ENCODE measurements at places on chromosomes 12 and 14. TPM values are rescaled to one million over a fixed set of nuclear protein-coding genes. Genes with fewer than 3 reads are reported as not detected.

Gene SDSL
- total RNA-seq, result 5.5 TPM

DNA sequence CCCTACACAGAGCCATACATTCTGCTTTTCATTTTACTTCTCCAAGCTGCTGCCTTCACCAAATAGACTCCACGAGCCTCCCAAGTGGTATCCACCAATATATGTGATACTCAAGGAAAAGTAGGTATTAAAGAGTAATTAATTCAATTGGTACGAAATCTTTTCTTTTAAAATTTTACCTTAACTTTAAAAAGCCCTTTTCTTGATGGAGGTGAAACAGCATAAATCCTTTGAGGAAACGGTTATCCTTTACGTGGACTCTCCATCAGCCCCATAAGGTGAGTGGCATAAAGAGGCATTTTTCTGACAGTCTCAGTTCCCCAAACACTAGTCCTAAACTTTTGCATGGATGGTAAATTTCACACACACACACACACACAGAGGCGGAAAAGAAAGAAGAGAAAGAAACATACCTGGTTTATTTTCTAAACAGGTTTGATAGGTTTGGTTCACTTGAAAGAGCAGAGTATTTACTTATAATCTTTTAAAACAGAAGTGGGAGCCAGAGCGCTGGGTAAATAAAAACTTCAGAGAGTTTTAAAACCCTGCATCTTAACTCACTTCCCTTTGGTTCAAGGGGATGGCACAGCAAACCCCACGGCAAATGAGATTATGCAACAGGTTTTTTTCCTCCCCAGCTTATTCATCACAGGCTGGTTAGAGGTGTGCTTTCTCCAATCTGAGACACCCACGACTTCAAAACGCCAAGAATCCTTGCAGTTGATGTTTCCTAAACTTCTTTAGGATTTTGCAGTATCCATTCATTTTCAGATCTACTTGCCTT lies 1.9 kb downstream of the DUSP16 start:
- no peaks in the 10 kb centered on the region for H3K27me3 ChIP-seq
- H3K27ac ChIP-seq, result peak overlapping the region; percentile 100
- H3K36me3 ChIP-seq, result no peaks in the 10 kb centered on the region
- peak overlapping the region; percentile 83 for H3K4me3 ChIP-seq
- H3K4me1 ChIP-seq, result peaks cover 39% of the 10 kb centered on the region

DNA sequence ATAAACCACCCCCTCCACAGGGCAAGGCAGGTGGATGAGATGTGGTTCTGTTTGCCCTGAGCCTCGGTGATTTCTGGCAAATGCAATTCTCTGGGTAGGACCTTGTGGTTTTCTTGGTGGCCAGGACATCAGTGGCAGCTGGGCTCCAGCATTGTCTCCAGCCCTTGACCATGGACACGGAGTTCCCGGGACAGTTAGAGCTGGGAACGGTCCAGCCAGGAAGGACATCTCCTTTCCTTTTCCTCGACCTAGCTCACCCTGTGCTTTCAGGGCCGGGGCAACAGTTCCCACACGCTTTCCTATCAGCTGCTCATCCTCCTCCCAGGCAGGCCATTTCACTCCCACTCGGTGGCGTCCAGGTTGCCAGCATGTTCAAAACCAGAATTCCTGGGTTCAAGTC lies 9.2 kb downstream of the SERPINA4 start:
- H3K36me3 ChIP-seq, result no peaks in the 10 kb centered on the region
- no peaks in the 10 kb centered on the region for H3K4me1 ChIP-seq
- no peak for DNase-seq
- H3K4me3 ChIP-seq, result no peak overlapping the region
- no peaks in the 10 kb centered on the region for H3K27me3 ChIP-seq

Gene ASCL1
- not detected for total RNA-seq

DNA sequence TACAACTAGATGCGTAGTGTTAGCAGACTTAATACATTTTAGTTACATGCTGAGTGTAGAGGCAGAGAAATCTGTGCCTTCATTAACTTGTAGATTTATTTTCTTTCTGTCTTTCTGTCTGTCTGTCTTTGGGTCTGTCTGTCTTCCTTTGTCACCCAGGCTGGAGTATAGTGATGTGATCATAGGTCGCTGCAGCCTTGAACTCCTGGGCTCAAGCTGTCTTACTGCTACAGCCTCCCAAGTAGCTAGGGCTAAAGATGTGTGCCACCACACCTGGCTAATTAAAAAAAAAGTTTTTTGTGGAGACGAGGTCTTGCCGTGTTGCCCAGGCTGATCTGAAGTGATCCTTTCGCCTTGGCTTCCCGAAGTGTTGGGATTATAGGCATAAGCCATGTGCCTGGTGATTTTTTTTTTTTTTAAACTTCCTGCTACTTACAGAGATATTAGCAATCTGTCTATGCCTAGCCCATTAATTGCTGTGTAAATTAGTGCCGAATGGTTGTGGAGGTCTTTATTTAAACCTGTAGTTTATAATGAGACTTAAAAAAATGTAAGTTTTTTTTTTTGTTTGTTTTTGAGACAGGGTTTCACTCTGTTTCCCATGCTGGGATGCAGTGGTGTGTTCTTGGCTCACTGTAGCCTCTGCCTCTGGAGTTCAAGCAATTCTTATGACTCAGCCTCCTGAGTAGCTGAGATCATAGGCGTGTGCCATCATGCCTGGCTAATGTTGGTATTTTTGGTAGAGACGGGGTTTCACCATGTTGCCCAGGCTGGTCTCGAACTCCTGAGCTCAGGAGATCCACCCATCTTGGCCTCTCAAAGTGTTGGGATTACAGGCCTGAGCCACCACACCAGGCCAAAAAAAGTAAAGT lies 22.8 kb downstream of the ERC1 start:
- no peaks in the 10 kb centered on the region for H3K4me1 ChIP-seq
- H3K27ac ChIP-seq, result peak overlapping the region; percentile 40
- no peak overlapping the region for H3K4me3 ChIP-seq
- H3K27me3 ChIP-seq, result no peaks in the 10 kb centered on the region

- no peak for DNase-seq
- H3K27me3 ChIP-seq, result no peaks in the 10 kb centered on the region
- peaks cover 54% of the 10 kb centered on the region for H3K4me1 ChIP-seq
- H3K36me3 ChIP-seq, result no peaks in the 10 kb centered on the region
- H3K4me3 ChIP-seq, result no peak overlapping the region
These were observed 8.4 kb downstream of the PACS2 start for GRCh38 chr14:105322791-105323556.

GRCh38 chr12:49954863-49955830 lies 4.6 kb downstream of the AQP2 start:
- DNase-seq, result no peak
- H3K36me3 ChIP-seq, result no peaks in the 10 kb centered on the region
- H3K4me1 ChIP-seq, result peaks cover 14% of the 10 kb centered on the region
- H3K4me3 ChIP-seq, result no peak overlapping the region

Gene ZBTB42
- total RNA-seq, result 9.0 TPM

- no peak overlapping the region for H3K4me3 ChIP-seq
- DNase-seq, result no peak
- H3K36me3 ChIP-seq, result no peaks in the 10 kb centered on the region
- no peaks in the 10 kb centered on the region for H3K4me1 ChIP-seq
These were observed 184.4 kb upstream of the EEA1 start for GRCh38 chr12:93113317-93114006.

DNA sequence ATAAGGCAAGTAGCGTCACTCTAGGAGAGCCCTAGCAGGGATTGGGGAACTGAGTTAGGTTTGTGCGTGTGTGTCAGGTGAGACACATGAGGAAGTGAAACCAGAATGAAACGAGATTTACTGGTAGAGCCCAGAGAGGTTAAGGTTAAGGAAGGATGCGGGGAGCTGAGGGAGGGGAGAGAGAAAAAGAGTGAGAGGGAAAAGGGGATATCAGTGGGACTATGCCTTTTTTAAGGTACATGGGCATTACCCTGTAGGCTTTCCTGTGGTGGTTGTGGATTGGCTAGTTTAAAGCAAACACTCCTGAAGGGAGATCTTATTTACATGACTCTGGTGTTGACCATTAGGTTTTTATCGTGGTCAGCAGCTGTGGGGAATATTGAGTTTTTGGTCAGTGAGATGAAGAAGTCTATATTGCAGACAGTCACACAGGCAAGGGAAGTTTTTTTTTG lies 13.9 kb downstream of the ZDHHC17 start:
- no peak for DNase-seq
- H3K4me1 ChIP-seq, result no peaks in the 10 kb centered on the region
- H3K27me3 ChIP-seq, result no peaks in the 10 kb centered on the region
- no peak overlapping the region for H3K27ac ChIP-seq
- H3K36me3 ChIP-seq, result no peaks in the 10 kb centered on the region

DNA sequence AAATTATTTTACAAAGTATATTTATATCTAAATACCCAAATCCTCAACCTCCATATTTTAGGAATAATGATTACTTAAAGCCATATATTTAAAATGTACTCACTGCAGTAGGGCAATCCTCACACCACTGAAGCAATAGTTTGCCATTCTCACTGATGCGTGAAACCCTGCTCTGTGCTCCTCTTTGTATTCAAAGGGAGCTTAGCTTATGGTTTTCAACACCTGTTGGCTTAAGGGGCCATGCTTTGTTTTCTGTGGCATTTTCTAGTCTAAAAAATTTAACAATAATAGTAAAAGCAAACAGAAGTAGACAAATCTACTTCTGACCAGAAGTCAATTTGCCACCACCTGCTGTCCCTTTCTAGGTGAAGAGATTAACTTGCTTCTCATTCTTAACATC lies 294.6 kb downstream of the FLRT2 start:
- no peak for DNase-seq
- no peaks in the 10 kb centered on the region for H3K27me3 ChIP-seq
- no peaks in the 10 kb centered on the region for H3K4me1 ChIP-seq
- H3K36me3 ChIP-seq, result no peaks in the 10 kb centered on the region
- H3K4me3 ChIP-seq, result no peak overlapping the region

GRCh38 chr12:65432114-65432513 lies 153.6 kb downstream of the MSRB3 start:
- no peaks in the 10 kb centered on the region for H3K36me3 ChIP-seq
- no peak for DNase-seq
- no peaks in the 10 kb centered on the region for H3K27me3 ChIP-seq
- no peak overlapping the region for H3K27ac ChIP-seq
- no peak overlapping the region for H3K4me3 ChIP-seq
- H3K4me1 ChIP-seq, result no peaks in the 10 kb centered on the region

Gene RFC5
- 5.8 TPM for total RNA-seq

GRCh38 chr12:132481345-132481744 lies 8.6 kb upstream of the FBRSL1 start:
- DNase-seq, result no peak
- no peak overlapping the region for H3K27ac ChIP-seq
- H3K36me3 ChIP-seq, result no peaks in the 10 kb centered on the region
- H3K27me3 ChIP-seq, result no peaks in the 10 kb centered on the region

- H3K4me1 ChIP-seq, result peaks cover 72% of the 10 kb centered on the region
- DNase-seq, result no peak
- no peaks in the 10 kb centered on the region for H3K36me3 ChIP-seq
These were observed 108.1 kb downstream of the ETV6 start for GRCh38 chr12:11757531-11757930.

Gene CLEC4D
- total RNA-seq, result not detected

Gene DDN
- 0.44 TPM for total RNA-seq

GRCh38 chr14:54700717-54701116 lies 133.8 kb downstream of the SAMD4A start:
- H3K4me3 ChIP-seq, result no peak overlapping the region
- H3K27ac ChIP-seq, result peak overlapping the region; percentile 97
- no peak for DNase-seq
- H3K27me3 ChIP-seq, result no peaks in the 10 kb centered on the region
- peaks cover 51% of the 10 kb centered on the region for H3K4me1 ChIP-seq

Data from right atrium auricular region (tissue), 2 donors.